ENCODE measurements at places on chromosomes 2 and 18.

- DNase-seq = no peak
Observed at GRCh38 chr2:184419744-184420143, 178.6 kb upstream of the ZNF804A start.

DNA sequence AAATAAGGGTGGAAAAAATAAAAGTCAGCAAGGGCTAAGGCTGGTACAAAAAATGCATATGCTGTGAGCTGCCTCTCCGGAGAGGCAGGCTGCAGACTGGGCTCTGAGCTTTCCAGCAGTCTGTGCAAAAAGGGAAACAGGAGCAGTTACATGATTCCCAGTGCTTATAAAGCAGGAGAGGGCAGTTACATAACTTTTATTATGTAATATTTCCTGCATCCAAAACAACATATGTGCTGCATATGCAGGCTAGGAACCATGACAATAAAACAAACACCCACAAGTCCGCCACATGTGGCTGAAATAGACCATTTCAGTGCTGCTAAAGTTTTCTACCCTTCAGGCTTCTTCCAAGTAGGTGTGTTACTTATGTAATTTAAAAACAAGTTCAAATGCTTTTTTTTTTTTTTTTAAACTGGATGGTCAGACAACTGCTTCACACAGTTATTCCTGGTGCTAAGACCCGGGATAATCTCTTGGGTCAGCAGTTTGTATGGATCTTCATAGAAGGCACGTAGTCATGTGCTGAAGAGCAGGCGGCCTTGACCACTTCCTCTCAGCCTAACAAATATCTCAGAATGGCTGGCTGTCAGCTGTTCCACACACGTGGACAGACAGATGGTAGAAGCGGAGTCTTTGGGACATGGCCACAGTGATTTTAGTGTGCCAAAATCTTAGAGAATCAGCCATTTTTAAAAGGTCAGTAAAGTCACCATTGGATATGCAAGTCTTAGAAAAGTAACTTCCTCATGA lies 43.5 kb downstream of the ARMC9 start:
- no peak for DNase-seq

- DNase-seq = no peak
Observed at GRCh38 chr2:59167514-59167913, 926.4 kb upstream of the FANCL start.

- DNase-seq = no peak
Observed at GRCh38 chr2:238712011-238712410, 135.9 kb upstream of the TWIST2 start.

- no peak for DNase-seq
Observed at GRCh38 chr2:25421820-25422411, 80.2 kb upstream of the DNMT3A start.

- no peak for DNase-seq
Observed at GRCh38 chr2:227597036-227597435, 1.7 kb upstream of the SCYGR2 start.

- no peak for DNase-seq
Observed at GRCh38 chr2:134372141-134372540, 118.3 kb downstream of the MGAT5 start.

DNA sequence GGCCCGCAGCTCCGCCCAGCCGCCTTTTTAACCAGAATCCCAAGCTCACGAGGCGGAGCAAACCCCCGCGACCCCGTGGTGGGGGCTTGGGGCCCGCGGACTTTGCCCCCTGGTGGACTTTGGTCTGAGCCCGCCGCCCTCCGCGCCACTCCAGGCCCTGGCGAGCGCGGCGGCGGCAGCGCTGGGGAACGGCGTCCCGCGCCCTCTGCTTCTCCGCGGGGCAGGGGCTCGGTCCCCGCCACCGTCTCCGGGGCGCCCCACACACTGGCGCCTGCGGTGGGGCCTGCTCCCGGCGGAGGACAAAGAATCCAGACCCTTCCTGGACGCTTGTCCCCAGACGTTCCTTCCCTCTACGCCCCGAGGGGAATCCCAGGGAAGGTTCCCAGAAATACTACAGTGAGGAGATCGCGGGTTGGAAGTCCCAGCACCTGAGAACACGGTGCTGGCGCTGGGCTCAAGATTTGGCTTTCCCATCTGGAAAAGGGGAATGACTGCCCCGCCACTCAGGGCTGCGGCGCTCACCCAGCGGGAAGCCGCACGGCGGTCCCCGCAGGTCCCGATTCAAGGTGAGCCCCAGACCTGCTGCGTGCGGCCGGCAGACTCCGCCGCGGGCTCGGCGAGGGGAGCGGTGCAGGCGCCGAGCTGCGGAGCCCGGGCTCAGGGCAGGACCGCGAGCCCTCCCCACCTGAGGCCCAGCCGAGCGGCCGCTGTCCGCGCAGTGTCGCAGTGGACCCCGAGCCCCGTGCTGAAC lies at the start of gene HAAO:
TSS of gene HAAO (minus strand) at position 1 of the 751 bp plus-strand sequence. CDS start 47 bp downstream, outside the sequence.
- no peak for DNase-seq

DNA sequence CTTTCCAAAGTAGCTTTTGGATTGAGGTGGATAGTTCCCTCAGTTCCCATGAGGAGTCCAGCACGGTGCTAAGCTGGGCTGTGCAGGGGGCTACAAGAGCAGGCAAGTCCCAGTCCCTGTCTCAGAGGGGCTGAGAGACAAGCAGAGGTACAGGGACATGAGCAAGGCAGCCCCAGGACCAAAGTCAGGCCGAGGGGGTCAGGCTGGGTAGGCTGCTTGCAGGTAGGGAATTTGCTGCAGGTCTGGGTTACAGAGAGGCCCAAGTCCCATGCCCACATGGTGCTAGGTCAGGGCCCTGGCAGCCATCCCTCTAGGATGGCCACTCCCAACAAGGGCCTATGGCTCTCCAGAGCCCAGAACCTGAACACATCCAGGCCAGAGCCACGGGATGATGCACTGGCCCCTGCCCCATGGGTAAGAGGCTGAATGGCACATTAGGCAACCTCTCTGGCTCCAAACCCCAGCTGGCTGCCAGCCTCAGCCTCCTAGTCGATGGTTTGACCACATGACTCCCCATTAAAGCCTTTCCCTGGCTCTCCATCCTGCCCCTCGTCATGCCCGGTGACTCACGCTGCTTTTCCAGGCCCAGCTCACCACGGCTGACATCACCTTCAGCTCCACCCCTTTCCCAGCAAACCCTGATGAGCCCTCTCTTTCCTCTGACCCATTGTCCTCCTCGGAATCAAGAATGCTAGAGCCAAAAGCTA lies 83.7 kb downstream of the SDC1 start:
- no peak for DNase-seq

GRCh38 chr18:49548229-49548636 lies 13.6 kb upstream of the LIPG start:
- no peak for DNase-seq

GRCh38 chr2:227511239-227511930 lies 39.4 kb downstream of the AGFG1 start:
- no peak for DNase-seq

GRCh38 chr2:63056107-63057050 lies 5.7 kb downstream of the OTX1 start:
- DNase-seq = peak; percentile 29

- no peak for DNase-seq
Observed at GRCh38 chr2:118808429-118808809, 39.0 kb downstream of the EN1 start.

DNA sequence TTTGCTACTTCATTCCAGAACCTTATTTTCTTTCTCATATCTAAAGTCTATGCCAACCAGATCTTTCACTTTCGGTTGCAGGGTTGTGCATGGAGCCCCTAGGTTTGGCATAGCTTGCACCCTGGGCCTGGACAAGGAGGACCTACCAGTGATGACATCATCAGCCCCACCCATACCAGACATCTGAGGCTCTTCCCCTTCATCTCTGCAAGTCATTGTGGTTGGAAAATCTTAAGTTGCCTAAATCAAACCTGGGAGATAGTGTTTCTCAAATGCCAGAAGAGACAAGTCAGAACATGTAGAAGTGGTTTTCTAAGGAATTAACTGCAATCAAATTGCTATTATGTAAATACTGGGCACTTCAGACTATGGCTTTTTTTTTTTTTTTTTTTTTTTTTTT lies 363.3 kb downstream of the ZNF516 start:
- peak; percentile 20 for DNase-seq

GRCh38 chr18:36580266-36580665 lies 248.5 kb downstream of the TPGS2 start:
- DNase-seq = no peak

- no peak for DNase-seq
Observed at GRCh38 chr2:40625849-40626248, 174.0 kb upstream of the SLC8A1 start.

DNA sequence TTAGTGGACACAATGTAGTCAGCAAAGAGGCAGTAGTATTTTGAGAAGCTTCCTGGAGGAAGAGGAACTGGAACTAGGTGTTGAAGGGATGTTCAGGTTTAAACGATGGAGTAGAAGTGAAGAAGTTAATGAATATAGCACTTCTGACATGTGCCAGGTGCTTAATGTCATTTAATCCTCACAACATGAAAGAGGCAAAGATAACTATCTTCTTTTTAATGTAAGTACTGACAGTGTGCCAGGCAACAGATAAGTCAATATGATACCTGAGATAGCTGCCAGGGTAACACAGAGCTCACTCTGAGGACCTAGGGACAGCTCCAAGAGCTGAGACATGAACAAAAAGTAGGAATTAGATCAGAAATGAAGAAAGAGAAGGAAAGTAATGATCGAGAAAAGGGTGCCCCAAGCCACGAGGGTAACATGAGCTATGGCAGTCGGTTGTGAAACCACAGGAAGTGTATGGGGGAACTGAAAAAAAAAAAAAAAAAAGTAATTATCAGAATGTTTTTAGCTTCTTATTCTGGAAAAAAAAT lies 140.7 kb downstream of the RNF144A start:
- peak; percentile 22 for DNase-seq

- no peak for DNase-seq
Observed at GRCh38 chr18:58895385-58895784, 30.7 kb downstream of the ZNF532 start.

DNA sequence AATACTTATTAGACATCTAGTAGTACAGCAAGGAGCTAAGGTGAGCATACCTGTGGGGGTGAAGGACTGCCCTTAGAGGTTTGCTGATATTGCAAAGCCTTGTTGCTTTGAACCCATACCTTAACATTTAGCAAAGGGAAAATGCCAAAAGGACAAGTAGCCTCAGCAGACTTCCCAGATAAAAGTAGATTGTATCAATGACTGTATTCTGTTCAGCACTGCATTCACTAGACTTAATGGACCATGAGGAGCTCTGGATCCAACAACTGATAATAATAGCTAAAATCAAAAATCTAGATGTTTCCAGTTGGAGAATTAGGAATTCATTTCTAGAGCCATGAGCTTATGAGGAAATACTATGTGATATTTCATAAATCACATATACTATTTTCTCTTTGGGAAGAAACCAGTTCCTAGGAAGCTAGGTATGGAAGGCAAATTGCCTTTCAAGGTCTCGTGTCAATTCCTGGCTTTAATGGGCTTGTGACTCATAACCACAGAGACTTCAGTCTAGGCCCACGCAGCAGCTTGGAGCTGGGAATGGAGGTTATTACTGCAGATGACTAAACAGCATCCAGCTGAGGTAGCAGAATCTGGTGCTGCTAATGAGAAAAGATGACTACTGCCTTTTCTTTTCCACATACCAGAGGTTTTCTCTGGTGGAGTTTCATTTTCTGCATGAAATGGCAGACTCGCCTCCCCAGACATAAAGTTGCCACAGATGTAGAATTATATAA lies 191.2 kb upstream of the NABP1 start:
- DNase-seq = peak; percentile 15

GRCh38 chr2:37767959-37768925 lies 96.8 kb upstream of the CDC42EP3 start:
- DNase-seq = no peak

GRCh38 chr18:48808476-48808875 lies 142.3 kb downstream of the SMAD7 start:
- no peak for DNase-seq

DNA sequence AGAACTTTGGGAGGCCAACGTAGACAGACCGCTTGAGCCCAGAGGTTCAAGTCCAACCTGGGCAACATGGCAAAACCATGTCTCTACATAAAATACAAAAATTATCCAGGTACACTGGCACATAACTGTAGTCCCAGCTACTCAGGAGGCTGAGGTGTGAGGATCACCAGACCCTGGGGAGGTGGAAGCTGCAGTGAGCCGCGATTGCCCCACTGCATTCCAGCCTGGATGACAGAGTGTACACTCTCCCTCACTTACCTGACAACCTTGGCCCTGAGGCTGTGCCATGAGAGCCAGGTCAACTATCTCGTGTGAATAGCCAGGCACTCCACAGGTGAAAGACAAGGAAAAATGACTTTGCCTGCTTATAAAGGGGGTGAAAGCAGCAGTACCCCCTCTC lies 39.3 kb downstream of the CBLN2 start:
- no peak for DNase-seq

GRCh38 chr2:195252018-195252417 lies 405.0 kb upstream of the SLC39A10 start:
- DNase-seq = no peak

- DNase-seq = peak; percentile 25
Observed at GRCh38 chr2:127637725-127638252, 8.2 kb upstream of the GPR17 start.

DNA sequence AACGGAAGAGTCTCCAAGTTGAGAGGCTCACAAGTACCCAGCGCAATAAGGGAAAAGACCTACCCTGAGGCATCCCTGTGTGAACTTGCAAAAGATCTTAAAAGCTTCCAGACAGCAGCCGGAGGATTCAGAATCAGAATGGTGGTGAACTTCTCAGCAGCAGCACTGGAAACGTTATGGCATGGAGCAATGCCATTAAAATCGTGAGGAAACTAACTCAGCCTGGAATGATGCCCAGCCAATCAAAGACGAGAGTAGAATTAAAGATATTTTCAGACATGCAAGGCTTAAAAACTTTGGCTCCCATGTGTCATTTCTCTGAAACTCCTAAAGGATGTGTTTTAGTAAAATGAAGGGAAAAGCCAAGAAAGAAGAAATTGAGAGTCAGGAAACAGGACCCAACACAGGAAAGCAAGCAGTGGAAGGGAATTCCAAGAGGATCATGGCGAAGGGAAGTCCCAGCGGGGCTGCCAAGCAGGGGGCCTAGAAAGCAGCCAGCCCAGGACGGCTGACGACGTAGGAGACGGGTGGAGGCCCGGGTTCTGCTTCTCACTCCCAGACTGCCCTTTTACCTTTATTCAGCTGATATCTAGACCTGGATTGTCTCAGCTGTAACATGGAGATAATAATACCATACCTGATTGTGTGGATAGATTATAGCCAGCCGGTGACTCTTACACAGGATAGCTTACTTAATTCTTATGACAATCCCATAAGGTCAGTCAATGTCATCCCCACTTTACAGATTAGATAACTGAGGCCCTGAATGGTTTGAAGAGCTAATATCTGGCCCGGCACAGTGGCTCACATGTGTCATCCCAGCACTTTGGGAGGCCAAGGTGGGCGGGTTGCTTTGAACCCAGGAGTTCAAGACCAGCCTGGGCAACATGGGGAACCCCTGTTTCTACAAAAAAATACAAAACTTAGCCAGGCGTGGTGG lies 92.8 kb downstream of the ASAP2 start:
- DNase-seq = no peak

- no peak for DNase-seq
Observed at GRCh38 chr2:223744580-223744979, 92.8 kb downstream of the AP1S3 start.

- DNase-seq = no peak
Observed at GRCh38 chr2:136130511-136130910, 12.6 kb upstream of the CXCR4 start.

GRCh38 chr2:105371156-105371555 lies 27.7 kb downstream of the FHL2 start:
- DNase-seq = no peak

GRCh38 chr2:164671664-164672396 lies 50.5 kb upstream of the GRB14 start:
- no peak for DNase-seq

- DNase-seq = no peak
Observed at GRCh38 chr2:9538000-9538507, 17.6 kb downstream of the ADAM17 start.
